ENCODE measurements at places on chromosomes 2 and 18. TPM values are rescaled to one million over a fixed set of nuclear protein-coding genes. Genes with fewer than 3 reads are reported as not detected.

DNA sequence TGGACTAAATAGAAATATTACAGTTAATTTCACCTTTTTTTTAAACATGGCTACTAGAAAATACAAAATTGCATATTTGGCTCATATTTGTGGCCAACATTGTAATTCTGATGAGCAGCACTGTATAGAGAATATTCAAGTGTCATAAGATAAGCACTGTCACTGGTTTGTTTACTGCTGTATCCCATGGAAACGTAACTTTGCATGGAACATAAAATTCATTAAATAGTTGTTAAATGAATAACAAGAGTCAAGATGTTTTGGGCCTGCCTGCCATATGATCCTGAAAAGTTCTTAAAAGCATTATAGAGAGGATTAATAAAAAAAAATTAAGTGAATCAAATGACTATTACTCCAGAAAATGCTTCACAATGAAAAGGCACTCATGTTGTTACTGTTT, 763.7 kb upstream of the CRIM1 start:
- DNase-seq = no peak

SMC6 gene
- polyA plus RNA-seq = 35.9 TPM

DNA sequence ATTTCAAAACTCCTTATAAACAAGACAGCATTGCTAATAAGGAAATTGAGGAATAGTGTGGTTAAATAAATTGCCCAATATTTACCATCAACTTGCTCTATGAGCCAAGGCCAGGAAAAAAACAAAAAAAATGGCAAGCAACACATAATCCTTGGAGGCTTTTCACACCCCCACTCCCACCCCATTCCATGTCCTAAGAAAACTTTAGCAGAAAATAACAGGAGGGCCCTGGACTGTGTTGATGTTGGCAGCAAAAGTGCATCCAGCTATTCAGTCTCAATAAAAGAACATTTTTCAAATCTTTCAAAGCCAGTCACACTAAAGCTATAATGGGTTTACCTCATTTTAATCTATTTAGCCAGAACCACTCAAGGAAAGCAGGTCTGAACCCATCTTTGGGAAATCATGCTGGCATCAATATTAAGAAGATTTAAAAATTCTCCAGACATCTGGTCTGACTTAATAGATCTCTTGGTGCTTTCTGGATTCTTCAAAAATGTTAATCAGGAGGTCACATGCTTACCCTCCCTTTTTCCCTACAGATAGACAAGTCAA, 34.6 kb upstream of the STK17B start:
- DNase-seq = no peak

- DNase-seq = no peak
Observed at GRCh38 chr2:239677453-239678185, 276.8 kb upstream of the HDAC4 start.

DNA sequence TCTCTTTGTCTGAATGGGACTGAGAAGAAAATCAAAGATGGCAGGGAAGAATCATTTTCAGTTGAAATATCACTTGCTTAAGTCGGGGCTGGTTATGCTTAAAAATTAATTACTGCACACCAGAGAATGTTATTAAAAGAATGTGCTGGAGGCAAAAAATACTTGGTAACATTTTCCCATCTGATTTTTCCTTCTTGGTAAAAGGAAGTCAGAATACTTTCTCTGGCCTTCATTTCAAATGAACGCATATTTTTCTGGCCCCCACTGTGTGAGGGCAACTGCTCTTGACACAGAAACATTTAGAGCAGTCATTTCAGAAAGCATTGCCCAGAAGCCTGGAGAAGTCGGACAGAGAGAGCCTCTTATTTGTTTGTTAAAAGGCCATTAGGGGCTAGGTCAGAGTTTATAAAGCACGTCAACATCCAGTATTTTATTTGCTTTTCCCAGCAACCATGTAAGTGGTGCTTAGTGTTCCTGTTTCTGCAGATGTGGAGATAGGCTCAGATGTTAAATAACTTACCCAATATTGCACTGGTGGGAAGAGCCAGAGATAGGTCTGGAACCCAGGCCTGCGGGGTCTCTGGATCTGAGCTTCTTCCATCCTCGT, 32.9 kb upstream of the LYPD6B start:
- DNase-seq = no peak

DNA sequence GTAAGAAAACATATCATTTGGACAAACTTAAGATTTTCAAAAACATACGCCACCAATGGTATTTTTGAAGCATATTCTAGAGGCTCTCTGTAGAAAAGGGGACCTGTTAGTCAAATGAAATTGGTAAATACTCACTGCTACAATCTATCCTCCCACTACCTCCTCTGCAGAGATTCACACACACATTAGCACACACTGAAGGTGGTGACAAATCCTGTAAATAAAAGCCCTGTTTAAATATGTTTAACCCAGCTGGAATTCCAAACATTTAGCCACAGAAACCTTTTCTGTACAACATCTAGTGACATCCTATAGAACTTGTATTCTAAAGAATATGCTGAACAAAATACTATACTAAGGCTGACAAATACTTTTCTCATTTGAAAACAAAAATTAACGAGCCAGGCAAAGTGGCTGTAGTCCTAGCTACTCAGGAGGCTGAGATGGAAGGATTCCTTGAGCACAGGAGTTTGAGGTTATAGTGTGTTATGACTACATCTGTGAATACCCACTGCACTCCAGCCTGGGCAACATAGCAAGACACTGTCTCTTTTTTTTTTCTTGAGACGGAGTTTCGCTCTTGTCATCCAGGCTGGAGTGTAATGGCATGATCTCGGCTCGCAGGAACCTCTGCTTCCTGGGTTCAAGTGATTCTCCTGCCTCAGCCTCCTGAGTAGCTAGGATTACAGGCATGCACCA, 25.9 kb downstream of the ALS2 start:
- no peak for DNase-seq

- DNase-seq = no peak
Observed at GRCh38 chr2:195106681-195107380, 550.2 kb upstream of the SLC39A10 start.

- DNase-seq = peak; percentile 46
Observed at GRCh38 chr2:177165721-177166711, 46.6 kb upstream of the HNRNPA3 start.

DNA sequence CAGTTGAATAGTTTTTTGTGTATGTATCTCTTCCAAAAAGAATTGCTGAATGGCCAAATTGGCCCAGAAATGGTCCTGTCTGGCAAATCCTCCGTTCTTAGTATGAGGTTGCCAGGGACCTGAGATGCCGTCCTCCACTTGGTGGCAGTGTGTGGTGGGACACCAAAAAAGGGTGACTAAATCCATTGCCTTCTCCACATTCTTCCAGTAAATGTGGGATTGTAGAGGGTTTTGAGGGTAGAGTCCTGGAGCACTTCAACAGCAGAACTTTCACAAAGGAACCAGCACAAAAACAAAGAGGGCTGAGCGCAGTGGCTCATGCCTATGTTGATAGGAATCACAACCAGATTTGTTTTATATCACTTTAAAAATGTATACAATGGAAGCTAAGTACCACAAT, 199.9 kb downstream of the BCL2 start:
- DNase-seq = no peak

DNA sequence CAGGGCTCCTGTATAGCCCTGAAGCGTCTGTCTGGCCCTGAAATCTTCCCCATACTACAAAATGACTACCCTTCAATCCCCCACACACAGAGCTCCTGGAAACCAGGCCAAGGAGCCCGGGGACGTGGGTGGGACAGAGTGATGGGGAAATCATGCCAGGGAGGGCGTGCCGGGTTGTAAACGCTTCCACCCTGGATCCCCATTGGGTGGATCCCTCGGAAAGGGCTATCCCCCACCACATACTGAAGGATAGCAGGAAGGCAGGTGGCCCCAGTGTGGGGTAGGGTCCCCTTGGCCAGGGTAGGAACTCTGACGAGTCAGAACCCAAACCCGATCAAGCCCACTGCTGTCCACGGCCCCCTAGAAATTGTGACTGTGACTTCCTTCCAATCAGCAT, 91.7 kb downstream of the INHBB start:
- no peak for DNase-seq

RND3 gene
- 43.5 TPM for polyA plus RNA-seq

DNA sequence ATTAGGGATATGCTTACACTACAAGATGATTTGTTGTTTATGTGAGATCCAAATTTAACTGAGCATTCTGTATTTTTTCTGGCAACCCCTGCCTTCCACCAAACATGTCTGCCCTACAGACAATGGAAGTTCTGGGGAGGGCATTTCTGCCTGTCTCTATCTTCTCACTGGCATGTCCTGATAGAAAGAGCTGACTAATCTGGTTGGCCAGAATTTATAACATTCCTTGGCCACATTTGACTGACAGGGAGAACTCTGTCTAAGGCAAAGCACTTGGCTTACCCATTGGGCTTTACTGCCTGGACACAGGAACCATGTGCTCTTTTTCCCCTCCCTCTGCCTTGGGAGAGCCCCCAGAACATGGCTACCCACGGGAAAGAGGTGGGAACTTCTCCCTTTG, 70.6 kb upstream of the TMEM178A start:
- DNase-seq = no peak

COBLL1 gene
- 120 TPM for polyA plus RNA-seq

DNA sequence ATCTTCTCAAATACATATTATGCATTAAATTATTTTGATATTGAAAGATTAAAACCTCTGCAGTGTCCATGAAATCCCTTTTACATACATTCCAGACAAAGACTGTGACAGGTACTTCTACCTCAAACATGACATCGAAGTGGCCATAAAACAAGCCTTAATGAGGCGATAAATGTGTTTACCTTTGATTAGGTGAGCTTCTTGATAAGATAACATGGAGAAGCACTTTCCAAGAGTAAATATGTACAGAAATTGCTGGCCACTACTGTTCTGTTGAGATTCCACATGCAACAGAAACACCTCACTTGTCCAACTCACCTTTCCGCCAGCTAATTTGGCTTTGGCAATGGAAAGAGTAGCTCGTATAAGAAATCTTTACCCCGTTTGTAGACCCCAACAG, 55.2 kb downstream of the ZEB2 start:
- no peak for DNase-seq

C2orf66 gene
- 1.2 TPM for polyA plus RNA-seq

PHLPP1 gene
- 15.9 TPM for polyA plus RNA-seq

GRCh38 chr2:203018181-203018580, 3.5 kb downstream of the NBEAL1 start:
- no peak for DNase-seq

DNA sequence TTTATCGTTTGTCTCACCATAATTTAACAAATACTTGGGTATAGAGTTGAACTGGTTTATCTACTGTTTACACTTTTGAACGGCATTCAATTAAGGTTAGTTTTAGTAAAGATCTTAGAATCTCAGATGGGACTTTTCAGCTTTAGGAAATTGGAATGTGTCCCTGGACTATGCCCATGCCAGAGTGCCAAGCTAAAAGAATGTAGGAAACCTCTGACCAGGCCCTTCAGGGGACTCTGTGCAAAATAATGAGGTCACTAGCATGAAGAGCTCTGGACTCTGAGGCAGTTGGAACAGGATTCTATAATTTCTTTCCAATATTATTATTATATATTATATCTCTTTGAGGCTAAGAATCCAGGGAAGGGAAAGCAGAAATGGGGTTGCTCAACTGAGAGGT, 13.5 kb downstream of the DIS3L2 start:
- no peak for DNase-seq

DNA sequence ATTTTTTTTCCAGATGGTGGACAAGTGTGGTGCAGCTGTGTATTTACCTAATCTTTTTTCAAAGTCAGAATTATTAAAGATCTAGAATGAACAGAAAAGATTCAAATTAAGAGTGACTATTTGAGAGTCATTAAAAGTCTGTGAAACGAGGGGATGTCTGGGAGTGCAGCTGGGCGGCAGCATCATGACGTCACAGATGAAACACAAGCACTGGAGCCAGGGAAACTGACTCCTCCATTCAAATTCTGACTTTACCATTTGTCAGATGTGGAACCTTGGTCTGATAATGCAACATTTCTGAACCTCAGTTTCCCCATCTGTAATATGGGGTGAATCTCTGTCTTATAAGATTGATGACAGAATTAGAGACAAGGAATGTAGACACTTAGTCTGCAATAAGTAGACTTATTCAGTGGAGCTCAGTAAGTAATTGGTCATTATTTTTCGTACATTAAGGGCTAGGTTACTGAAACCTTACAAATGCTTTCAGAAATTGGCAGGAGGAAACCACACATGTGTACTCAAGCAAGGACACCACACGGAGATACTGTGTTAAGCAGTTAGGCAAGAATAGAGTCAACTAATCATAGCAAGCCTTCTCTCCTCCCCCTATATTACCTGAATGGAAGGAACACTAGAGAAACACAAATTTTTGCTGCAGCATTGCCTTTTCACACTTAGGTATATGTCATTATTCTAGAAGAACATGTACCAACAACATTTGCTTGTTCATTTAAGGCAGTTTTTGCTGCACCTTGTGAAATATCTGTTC, 27.8 kb upstream of the CXXC1 start:
- DNase-seq = no peak

GRCh38 chr2:239394346-239394945, 6.4 kb downstream of the HDAC4 start:
- DNase-seq = no peak

GRCh38 chr2:100984892-100985307, 17.2 kb upstream of the RPL31 start:
- DNase-seq = no peak

DNA sequence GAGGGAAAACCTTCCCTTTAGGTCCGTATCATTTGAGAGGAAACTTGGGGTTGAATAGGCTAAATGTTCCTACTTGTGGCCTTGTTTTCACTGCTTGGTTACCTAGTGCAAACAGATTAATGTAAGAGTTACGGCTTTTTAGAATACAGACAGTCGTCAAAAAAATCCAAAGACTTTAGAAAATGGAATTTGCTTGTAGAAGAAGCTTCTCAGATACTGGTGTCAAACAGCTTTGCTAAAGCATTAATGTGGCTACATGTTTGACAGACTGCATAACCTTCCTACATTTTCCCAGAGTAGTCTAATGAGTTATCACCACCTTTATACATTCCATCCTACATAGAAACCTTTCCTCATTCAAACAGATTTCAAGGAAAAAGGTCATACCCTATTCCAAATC, 114.6 kb downstream of the FMNL2 start:
- DNase-seq = no peak

GRCh38 chr2:200021449-200022114, 66.2 kb downstream of the MAIP1 start:
- no peak for DNase-seq

ANO7 gene
- 1.3 TPM for polyA plus RNA-seq

DNA sequence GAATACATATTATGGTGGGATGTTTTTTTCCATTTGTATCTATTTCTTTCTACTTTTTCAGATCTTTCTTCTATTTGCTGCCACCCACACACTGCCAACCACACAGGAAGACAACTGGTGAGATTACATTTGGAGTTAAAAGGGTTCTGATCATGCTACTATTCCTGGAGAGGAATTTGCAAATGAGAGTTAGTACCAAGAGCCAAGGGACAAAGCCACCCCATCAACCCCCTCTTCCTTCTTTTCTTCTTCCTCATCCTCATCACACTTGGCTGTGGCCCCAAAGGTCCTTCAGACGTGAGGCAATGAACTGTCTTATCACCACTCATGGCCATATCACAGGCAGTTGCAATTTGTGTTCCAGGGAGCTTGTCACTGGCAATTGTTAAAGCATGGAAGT, 215.6 kb upstream of the SLC14A2 start:
- no peak for DNase-seq

All from left renal cortex interstitium (tissue), 4 donors.